ENCODE measurements at places on chromosomes 7 and 10.

DNA sequence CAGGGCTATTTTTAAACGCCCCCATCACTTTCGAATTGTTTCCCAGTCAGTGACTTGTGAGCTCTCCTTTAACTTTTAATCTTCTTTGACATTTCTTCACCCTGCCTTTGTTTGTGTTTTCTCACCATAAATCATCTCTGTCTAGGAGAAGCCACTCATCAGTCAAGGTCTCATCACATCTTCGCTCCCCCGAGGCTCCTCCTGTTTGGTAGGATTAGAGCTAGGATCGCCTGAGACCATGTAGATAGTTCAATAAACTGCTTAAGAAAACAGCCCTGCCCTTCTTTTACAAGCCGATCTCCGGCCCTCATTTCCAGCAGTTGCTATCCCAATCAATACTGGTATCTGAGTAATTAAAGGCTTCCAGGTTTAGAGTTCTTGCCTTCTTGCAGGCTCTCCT lies 472.8 kb upstream of the ADARB2 start:
- H3K36me3 ChIP-seq = peaks cover 5% of the 10 kb centered on the region
- H3K27me3 ChIP-seq = no peaks in the 10 kb centered on the region
- no peak overlapping the region for H3K27ac ChIP-seq
- H3K4me1 ChIP-seq = no peaks in the 10 kb centered on the region
- H3K4me3 ChIP-seq = no peak overlapping the region

- no peaks in the 10 kb centered on the region for H3K4me1 ChIP-seq
- no peak overlapping the region for H3K27ac ChIP-seq
- no peaks in the 10 kb centered on the region for H3K36me3 ChIP-seq
These were observed 102.0 kb downstream of the PKD1L1 start for GRCh38 chr7:47846138-47846836.

DNA sequence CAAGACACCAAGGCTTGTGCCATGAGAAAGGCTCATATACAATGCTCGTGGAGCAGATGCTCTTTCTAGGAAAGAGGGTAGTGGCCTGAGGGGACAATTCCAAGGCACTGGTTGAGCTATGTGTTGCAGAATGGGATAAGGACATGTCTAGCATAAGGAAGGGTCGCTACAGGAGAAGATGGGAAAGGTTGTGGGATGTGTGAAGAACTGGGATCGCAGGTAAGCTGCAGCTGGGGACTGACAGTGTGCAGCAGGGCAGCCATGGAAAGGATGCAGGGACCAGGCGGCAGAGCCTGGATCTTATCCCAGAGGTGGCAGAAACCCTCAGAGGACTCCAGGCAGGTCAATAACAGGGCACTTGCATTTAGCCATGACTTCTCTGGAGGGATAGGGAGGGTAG lies 56.1 kb downstream of the COBL start:
- H3K36me3 ChIP-seq = no peaks in the 10 kb centered on the region
- H3K27me3 ChIP-seq = no peaks in the 10 kb centered on the region
- H3K4me1 ChIP-seq = peaks cover 1% of the 10 kb centered on the region

- no peak overlapping the region for H3K27ac ChIP-seq
- no peak for DNase-seq
- no peak overlapping the region for H3K4me3 ChIP-seq
These were observed 94.3 kb upstream of the ADO start for GRCh38 chr10:62710182-62710581.

Measured in H9 (cell line).